ENCODE measurements at places on chromosomes 5 and 9.

- DNase-seq: no peak
Measured at GRCh38 chr5:113760486-113760885, 247.0 kb downstream of the YTHDC2 start.

- no peak for DNase-seq
Measured at GRCh38 chr5:37519807-37520206, 140.7 kb downstream of the WDR70 start.

DNA sequence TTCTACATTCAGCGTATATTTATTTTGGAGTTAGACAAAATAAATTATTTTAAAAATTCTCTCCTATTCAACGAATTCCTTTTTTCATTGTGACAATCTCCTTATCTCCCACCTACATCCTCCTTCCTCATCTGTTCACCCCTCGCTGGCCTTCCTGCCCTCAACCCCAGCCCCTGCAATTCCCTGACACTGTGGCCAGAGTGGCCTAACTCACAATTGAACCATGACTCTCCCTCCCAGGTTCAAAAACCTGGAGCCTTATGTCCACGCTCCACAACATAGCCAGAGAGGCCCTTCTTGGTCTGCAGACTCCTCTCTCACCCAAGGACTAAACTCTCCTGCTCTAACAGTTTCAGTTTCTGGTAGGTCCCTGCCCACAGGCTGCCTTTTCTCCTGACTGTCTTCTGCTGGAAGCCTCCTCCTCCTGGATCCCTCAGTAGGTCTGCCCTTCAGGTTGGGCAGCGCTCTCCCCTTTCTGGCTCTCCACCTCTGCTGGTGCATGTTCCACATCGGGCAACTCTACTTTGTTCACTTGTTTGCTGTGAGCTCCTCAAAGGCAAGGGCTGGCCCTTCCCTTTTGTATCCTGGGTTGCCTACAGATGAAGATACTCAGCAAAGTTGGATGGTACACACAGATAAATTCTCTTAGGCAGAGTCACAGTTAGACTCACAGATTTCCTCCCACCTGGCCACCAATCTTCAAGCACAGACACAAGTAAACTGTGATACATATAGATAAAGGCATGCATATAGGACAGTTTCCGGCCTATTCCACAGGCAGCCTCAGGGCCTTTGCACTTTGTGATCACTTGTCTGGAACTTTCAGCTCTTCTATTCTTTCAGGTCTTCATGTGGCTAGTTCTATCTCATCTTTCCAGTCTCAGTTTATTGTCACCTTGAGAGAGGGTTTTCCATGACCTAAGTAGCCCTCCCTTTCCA lies 19.8 kb upstream of the MYORG start:
- DNase-seq: no peak

- DNase-seq: no peak
Measured at GRCh38 chr9:81563739-81564138, 125.6 kb downstream of the TLE1 start.

DNA sequence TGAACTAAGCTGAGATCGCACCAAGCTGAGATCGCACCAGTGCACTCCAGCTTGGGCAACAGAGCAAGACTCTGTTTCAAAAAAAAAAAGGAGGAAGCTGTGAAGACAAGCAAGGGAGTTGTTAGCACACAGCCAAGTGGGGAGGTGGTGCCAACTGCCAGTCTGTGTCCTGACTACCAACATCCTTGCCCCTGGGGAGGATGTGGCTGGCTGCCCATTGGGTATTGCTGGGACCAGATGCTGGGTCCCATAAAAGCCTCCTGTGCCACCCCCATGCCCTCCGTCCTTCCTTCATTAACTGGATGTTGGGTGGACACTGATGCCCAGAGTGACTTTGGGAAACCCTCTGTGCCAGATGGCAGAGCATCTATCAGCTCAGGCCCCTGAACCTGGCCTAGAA lies 157.1 kb upstream of the COL5A1 start:
- no peak for DNase-seq

GRCh38 chr5:107418902-107419301 lies 251.8 kb downstream of the EFNA5 start:
- DNase-seq: peak; percentile 3

DNA sequence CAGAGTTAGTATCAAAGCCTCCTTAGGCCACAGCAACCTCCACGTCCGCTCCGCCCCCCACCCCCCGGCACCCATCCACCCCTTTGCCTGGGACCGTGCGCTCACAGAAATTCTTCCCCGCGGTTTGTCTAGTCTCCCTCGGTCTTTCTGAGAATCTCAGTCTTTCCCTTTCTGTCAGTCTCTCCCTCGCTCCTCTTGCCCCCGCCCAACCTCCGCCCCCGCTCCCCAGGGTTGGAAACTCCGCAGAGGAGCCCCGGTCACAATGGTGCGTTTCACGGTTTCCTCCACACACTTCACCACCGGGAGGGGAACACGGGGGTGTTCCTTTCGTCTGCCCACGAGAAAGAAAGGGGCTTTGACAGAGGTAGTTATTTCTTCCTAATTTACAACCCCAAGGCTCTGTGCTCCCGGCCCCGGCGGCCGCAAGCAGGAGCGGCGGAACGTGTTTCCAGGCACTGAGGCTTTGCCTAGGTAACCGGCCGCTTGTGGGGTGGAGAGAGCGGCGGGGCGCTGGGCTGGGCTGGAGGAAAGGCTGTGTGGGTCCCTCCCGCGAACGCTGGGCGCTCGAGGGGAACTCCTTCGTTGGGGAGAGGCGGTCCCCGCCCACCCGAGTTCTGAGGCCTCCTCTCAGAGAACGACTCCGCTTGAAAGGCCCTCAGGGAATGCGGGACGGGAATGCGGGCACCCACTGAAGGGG lies 2.1 kb downstream of the NR4A3 start:
- no peak for DNase-seq

- DNase-seq: no peak
Measured at GRCh38 chr5:84063041-84063440, 321.6 kb downstream of the EDIL3 start.

GRCh38 chr5:149851211-149851610 lies 93.4 kb downstream of the PDE6A start:
- DNase-seq: no peak

- no peak for DNase-seq
Measured at GRCh38 chr5:35538198-35538931, 79.3 kb upstream of the SPEF2 start.

- no peak for DNase-seq
Measured at GRCh38 chr5:95770830-95771708, 39.9 kb downstream of the RHOBTB3 start.

DNA sequence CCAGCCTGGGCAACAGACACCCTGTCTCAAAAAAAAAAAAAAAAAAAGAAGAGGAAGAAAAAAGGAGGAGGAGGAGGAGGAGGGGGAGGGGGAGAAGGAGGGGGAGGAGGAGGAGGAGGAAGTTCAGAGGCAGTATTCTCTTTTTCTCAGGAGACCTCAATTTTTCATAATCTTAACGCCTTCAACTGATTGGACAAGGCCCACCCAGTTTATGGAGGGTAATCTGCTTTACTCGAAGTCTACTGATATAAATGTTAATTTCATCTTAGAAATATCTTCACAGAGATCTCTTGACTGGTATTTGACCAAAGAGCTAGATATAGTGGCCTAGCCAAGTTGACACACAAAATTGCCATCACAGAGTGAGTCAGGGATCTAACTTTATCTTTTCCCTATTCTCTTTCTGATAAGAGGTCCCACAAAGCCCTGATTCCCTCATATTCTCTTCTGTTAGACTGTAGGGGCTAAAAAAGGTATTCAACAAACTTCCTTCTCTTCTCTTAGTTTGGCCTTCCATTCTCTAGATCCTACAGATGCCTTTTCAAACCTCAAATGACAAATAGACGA lies 115.5 kb upstream of the ABCA1 start:
- no peak for DNase-seq

DNA sequence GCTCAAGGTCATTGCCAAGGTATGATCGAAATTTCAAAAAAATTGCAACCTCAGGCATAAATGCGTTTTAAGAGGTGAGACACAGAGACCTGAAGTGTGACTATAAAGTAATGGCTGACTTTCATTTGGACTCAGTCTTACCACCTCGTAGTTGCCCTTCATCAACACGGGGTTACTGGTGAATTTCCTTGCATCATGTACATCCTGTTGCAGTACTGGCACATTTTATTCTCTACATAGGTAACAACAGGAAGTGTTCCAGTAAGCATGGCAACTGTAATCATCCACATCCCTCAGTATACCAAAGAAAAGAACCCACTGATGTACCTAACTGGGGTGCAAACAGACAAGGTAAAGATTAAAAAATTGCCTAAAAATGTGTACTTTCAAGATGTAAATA lies 29.3 kb downstream of the MOCS2 start:
- no peak for DNase-seq

- peak; percentile 62 for DNase-seq
Measured at GRCh38 chr5:60843936-60844905, at the start of gene ELOVL7. Gene ELOVL7 (minus strand): TSS chr5:60844269. CDS start chr5:60787397, 56,872 bp downstream.

DNA sequence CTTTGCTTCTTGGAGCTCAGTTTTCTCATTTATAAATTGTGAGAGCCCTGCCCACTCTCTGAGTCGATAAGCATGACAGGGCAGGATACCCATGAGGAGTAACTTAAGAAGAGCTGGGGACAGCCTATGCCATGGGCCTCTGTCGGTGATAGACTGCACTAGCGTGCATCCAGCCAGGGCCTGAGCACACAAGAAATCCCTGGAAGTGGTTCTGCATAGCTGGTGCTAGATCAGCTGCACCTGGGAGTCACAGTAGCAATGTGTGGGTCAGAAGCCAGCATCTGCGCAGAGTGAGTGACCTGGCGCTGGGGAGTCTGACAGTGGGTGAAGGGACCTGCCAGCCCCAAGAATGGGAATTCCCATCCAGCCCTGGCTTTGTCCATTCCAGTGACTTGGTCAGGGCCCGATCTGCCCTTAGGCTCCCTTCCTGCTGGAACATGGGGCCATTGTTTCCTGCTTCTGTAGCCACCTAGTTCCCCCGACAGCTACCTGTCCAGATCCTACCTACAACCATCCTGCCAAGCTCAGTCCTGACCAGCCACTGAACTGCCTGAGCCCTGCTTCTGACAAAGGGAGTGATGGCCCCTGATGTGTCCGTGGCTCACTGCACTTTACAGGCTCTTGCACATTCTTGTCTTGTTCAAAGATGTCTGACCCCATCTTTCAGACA lies 35.9 kb upstream of the NANS start:
- no peak for DNase-seq

DNA sequence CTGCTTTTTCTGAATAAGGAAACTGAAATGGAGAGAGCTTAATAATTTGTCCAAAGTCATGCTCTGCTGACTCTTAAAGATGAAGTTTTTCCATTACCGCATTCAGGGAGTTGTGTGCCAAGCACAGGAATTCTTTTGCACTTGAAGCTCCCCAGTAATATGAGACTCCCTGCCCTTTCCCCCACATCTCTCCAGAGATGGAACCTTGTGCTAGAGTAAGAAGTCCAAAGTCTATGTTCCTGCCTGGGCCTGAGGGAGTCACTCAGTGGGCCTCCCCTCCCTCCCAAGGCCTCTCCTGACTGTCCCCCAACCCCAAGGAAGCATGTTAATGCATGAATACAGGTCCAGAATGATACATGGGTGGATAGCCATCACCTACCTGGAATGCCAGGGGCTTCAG lies 173.3 kb upstream of the SEMA6A start:
- DNase-seq: no peak

DNA sequence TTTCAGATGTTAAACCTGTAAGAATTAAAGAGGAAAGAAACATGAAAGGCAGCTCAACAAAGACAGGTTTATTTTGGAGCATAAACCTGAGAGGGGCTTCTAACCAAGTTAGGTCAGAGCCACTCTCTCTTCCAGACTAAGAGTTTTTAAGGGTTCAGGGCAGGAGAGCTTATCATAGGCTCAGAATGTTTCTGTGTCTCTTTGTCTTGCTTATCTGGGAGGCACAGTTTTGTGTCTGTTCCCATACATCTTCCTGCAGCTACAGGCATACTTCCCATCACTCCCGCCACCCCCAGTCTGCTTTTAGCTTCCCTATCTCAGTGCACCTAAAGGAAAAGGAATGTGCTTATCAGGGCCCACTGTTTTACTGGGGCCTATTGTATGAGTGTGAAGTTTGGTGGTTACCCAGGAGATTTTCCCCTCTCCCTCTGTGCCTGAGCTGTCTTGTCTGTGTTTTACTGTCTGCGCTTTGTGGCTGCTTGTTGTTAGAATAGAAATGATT lies 21.9 kb downstream of the CD14 start:
- DNase-seq: no peak

DNA sequence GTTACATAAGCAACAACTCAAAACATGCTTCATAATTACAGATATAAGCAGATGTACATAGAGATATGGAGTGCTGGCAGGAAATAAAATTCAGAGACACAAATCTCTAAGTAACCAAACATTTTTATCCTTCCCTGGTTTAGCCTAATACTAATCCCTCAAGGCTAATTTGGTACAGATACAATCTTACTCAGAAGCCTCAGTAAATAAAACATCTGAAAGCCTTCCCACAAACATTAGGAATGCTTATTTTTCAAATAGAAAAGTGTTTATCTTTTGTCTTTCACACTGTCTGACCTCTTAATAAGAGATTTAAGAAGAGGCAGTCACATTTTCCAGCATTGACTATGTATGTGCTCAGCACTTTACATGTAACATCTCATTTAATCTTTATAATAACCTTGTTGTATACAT lies 399.4 kb downstream of the ARRDC3 start:
- DNase-seq: no peak

GRCh38 chr5:66573733-66574132 lies 22.5 kb upstream of the MAST4 start:
- DNase-seq: no peak

GRCh38 chr9:86039991-86040860 lies 59.1 kb downstream of the GOLM1 start:
- DNase-seq: no peak

DNA sequence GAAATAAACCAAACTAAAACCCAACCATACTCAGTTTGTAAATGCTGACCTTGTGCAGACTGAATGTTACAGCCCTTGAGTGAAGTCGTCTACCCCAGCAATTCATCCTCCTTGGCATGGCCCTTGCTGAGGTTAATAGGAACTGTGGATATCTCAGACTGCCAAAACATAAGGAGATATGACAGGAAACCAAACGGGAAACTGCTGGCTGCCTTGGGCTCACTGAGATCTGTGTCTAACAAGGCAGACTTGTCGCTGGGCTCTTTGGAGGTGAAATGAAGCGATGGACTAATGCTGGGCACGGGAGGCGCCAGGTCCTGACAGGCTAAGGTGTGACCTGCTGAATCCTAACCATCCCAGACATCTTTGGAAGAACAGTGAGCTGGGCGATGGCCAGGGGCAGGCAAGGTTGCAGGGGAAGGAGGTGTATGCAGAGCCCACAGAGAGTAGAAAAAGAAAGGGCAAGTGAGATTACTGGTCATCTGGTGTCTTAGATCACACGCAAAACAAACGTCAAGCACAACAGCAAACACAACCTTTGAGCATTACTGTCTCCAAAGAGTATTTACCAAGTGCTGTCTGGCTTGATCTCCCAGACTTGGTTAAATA lies 44.6 kb upstream of the ALDH1A1 start:
- DNase-seq: no peak

Measured in NCI-H1436 treated with DMSO at 0.1 percent for 48 hours (cell line).